NCI-H774 (cell line): ENCODE measurements at places on chromosomes 6 and 20.

DNA sequence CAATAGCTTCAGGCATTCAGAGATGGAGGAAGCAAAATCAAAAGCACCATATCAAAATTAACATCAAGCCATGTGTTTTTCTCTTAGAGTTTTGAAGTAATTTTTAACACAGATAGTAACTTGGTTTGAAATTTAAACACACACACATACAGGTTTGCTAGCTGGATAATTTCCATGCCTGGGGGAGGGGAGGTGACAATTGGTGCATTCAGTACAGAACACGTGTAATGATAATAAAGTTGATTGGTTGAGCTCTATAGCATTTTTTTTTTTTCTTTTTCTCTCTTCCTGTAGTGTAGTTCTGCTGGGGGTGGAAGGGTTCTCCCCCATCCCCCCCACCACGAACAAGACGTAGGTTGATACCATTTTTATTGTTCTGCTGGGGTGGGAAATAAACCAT is 564.8 kb downstream of the LMBRD1 start:
- DNase-seq = peak; percentile 15

DNA sequence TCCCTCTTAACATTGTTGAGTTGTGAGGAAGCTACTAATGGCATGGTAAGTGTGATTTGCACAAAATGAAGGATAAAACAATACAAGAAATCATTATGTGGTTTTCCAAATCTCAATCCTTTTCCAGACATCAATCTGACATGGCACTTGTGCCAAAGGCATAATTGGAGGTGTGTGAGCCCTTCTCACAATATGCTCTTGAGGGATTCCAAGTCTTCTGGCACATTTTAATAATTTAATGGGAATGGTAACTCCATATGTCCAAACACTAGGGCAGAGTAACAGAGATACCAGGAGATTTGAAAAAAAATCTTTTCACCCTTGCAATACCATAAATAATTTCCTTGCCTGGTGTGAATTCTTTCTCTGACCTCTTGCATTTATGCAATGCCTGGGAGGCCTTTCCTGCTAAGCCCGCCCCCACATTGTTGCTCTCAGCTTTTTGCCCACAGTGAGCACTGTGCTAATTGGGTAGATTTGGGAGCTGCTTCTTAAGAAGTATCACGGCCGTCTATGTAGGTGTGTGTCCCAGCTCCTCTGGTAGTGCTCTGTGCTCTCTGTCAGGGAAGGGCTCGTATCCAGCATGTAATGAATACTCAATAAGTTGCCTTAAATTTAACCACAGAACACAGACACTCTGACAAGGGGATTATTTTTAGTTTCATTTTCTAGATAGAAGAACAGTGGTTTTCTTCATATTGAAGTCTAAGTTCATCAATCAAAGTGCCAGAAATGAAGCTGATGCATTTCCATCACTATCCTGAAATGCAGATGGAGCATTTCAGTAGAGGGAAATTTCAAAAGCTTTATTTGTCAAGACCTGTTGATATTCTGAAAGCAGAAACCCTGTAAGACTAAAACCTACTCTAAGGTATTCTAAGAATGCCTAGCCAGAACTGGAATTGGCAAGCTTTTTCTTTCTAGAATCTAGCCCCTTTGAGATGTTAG is 54.4 kb upstream of the CEP85L start:
- DNase-seq = no peak

- DNase-seq = no peak
Measured at GRCh38 chr6:45185403-45186251, 142.5 kb upstream of the RUNX2 start.

DNA sequence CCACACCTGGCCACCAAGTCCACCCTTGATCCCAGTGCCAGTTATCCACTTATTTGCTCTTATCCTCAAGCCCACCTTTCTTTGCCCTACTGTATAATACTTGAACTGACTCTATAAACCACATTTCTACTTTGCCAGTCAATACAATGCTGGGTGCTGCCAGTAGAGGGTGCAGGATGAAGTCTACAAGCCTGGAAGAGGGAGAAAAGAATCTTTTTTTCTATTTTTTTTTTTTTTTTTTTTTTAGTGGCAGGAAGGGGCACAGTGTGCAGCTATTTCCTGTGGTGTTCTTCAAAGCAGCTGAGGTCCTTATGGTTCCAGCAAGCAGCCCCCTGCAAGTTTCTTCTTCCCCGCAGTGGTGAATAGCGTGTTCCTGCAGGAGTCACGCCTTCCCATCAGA is 22.2 kb upstream of the GABRR1 start:
- DNase-seq = no peak

GRCh38 chr20:14521436-14521835 is 184.0 kb upstream of the FLRT3 start:
- no peak for DNase-seq

- peak; percentile 38 for DNase-seq
Measured at GRCh38 chr6:134080171-134080795, 27.9 kb upstream of the SLC2A12 start.

- DNase-seq = no peak
Measured at GRCh38 chr6:157397660-157398059, 16.7 kb downstream of the ZDHHC14 start.

DNA sequence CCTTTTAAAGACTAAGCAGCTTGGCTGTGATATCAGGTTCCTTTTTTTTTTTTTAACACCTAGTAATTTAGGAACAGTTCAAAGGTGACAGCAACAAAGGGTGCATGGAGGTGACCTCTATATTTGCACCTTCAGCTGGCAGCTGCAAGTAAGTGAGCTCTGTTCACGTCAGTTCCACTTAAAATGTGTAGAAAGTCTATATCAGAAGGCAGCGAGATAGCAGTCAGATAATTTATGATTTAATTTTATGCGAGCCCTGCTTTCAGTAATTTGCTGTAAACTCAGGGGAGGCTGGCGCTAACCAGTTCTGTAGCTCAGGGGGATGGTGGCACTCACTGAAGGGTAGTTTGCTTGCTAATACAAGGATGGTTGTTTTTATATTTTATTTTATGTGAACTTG is 602.8 kb upstream of the MMS22L start:
- no peak for DNase-seq

DNA sequence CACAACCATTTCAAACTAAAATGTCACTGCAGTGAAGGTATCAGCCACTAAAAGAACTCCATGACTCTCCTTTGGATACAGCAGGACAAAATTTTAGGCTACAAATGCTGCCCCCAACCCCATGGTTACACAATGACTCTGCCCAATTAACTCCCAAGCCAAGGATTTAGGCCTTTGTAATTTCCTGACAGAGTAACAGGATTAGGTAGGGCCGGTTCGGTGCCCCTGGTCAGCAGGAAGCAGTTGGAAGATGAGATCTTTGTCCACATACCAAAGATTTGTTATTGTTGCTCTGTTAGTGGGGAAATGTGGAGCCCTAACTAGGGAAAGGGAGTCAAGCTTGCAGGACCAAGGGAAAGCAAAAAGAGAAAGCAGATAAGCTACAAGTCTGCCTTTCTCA is 26.7 kb upstream of the RIPK1 start:
- DNase-seq = no peak

GRCh38 chr20:17602493-17602892 is 32.6 kb downstream of the DSTN start:
- no peak for DNase-seq

GRCh38 chr20:63295422-63295821 is 2.4 kb downstream of the COL20A1 start:
- DNase-seq = no peak

DNA sequence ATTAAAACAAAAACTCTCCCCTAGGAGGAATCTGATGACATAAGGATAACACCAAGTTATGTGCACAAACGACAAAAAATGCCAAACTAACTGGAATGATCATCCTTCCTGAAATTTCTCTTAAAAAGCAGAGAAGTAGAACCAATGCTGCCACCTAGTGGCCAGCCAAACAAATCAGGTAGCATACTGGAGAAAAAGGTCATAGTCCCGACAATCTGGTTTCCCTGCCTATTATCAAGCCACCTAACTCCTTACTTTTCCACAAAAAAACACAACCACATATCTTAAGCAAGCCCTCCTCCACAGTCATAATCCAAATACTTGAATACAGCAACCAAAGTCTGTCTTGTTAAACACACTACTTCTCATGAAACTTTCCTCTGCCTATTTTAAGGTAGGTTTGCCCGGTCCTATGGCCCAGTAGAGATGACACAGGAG is 5.3 kb downstream of the OARD1 start:
- peak; percentile 40 for DNase-seq

DNA sequence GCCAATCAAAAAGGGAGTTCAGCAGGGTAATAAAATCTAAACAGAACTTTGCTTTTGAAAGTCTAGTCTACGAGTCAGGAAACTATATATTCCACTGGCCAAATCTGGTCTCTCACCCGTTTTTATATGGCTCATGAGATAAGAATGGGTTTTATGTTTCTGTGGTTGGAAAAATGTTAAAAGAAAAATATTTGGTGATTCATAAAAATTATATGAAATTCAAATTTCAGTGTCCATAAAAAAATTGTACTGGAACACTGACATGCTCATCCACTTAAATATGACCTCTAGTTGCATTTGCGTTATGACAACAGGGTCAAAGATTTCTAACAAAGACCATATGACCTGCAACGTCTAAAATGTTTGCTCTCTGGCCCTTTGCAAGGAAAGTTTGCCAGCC is 22.3 kb upstream of the LAMP5 start:
- no peak for DNase-seq

DNA sequence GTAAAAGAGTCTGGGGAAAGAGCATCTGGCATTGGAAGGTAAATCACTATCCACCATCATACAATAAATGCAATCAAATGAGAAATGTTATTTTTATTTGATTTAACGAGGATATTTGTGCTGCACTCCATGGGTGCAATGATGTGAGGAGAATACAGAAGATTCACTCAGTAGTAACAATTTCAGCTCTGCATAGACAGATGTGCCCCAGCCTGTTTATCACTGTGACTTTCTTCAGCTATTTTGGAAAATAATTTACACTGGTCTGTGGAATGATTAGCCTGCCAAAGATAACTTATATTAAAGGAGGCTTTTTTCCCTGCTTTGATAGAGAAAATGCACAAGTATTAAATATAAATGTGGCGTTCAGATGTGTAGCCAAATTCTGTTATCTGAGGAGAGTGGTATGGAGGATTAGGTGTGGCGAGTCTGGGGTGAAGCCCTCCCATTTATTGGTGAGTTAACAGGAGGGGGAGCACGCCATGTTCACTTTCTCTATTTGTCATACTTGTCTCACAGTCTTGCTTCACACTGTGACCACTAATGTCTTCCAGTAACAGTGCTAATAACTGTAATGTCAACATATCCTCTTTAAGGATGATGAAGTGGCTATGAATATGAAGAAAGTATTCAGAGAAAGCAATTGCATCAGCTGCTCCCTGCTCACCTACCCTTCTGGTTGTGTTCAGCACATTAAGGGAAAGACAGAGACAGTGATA is 645.6 kb downstream of the MMUT start:
- no peak for DNase-seq

GRCh38 chr6:12608016-12608860 is 108.3 kb upstream of the PHACTR1 start:
- DNase-seq = no peak

- DNase-seq = no peak
Measured at GRCh38 chr6:16660157-16660497, 101.1 kb downstream of the ATXN1 start.

DNA sequence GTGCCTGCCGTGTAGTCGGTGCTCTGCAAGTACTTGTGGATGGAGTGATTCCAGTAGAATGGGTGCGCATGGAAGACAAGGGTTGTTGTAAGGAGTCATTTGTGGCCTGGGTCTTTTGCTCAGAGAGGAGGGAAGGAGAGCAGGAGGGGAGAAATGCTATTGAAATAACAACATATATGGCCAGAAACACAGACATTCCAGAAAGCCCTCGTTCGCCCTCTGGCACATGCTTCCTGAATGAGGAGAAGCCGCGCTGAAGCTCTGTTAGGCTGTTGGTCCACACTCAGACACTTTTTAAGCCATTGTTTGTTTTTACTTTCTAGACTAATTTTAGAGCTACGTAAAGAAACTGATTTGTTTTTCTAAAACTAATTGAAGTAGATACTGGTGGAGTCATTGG is 107.4 kb downstream of the RPP40 start:
- no peak for DNase-seq

DNA sequence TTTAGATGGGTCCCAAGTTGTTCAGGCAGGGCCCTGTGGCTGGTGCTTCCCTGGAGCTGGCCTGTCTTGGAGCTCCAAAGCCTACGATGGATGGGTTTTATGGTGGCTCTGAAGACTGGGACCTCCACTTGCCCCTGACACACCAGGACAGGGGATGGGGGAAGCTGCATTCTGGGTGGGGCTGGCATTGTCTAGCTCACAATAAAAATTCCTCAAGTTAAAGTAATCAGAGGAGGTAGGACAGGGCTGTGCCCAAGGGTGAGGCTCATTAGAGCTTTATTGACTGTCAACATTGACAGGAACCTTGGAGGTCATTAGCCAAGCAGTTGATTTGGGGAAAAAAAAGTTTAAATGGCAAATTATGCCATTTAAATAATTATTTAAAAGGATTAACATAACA is 35.7 kb downstream of the TFAP2C start:
- no peak for DNase-seq

GRCh38 chr6:16671302-16672289 is 89.7 kb downstream of the ATXN1 start:
- no peak for DNase-seq

DNA sequence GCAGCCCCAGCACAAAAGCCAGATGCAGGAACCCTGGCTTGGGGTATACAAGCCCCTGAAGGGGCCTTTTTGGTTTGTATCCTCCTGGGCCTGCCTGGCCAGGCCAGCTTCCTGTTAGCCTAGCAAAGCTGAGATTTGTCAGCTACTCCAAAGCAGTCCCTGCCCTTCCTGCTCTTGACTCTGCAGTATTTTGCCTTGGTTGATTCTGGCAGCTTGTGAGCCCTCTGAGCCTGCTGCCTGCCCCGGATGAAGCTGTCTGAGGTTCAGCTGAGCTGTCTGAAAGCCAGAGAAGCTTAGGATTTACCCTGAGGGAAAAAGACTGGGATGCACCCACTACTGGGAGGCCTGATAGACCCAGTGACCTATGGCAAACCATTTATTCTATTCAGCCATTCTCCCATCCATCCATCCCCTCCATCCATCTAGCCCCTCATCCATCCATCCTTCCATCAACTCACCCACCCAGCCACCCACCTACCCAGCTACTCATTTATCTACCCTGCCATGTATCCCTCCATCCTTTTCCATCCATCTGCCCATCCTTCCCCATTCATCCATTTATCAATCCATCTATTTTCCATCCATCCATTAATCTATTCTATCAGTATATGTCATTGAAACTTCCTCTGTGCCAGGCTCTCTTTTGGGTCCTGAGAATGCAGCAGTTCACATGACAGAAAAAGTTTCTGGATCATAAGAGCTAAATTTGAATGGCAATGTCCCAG is 307.5 kb downstream of the DHX35 start:
- DNase-seq = no peak

DNA sequence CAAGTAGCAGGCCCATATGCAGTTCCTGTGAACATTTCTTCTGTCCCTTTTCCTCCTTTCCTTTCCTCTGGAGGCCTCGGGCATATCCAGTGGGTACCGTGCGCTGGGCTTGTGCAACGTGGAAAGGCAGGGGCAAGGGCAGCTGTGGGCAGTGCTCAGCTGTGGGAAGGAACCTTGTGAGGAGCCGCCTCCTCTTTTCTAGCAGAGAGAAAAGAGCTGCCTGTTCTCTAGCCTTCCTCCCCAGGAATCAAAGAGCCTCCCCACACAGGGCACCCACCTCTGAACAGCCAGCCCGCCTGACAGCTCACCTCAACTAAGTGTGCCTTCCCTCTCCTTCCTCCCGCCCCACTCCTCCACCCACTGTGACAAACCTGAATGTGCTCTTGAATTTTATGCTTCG is 143.3 kb upstream of the HDDC2 start:
- no peak for DNase-seq

- DNase-seq = no peak
Measured at GRCh38 chr20:3932277-3932676, 43.1 kb downstream of the PANK2 start.
